ENCODE measurements at places on chromosomes 13 and 19.
A peak's percentile ranks its signal among the peaks of the same experiment; 100 is the strongest.

- peak; percentile 94 for DNase-seq
Observed at GRCh38 chr13:22114630-22115311, 443.9 kb downstream of the FGF9 start.

GRCh38 chr19:12117201-12117970 is 22.8 kb downstream of the ZNF20 start:
- DNase-seq: no peak

DNA sequence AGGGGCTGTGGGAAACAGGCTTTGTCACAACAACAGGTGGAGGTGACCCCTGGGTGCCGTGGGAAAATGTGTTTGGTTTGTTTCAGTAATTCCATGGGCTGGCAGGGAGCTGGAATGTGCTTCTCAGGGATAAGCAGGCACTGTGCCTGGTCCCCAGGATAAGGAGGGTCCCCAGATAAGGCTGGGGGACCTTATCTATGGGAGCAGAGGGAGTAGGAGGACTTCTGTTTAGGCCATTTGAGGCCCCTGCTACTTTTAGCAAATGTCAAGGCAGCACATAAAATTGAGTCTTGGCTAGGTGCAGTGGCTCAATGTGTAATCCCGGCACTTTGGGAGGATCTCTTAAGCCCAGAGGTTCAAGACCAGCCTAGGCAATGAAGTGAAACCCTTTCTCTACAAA is 59.5 kb downstream of the KCNC3 start:
- no peak for DNase-seq

GRCh38 chr13:87042946-87043345 is 628.2 kb upstream of the SLITRK5 start:
- DNase-seq: no peak

All from KBM-7 (cell line).